T-helper 1 cell (primary cell): ENCODE measurements at places on chromosomes 11 and 22.
A peak's percentile ranks its signal among the peaks of the same experiment; 100 is the strongest.

DNA sequence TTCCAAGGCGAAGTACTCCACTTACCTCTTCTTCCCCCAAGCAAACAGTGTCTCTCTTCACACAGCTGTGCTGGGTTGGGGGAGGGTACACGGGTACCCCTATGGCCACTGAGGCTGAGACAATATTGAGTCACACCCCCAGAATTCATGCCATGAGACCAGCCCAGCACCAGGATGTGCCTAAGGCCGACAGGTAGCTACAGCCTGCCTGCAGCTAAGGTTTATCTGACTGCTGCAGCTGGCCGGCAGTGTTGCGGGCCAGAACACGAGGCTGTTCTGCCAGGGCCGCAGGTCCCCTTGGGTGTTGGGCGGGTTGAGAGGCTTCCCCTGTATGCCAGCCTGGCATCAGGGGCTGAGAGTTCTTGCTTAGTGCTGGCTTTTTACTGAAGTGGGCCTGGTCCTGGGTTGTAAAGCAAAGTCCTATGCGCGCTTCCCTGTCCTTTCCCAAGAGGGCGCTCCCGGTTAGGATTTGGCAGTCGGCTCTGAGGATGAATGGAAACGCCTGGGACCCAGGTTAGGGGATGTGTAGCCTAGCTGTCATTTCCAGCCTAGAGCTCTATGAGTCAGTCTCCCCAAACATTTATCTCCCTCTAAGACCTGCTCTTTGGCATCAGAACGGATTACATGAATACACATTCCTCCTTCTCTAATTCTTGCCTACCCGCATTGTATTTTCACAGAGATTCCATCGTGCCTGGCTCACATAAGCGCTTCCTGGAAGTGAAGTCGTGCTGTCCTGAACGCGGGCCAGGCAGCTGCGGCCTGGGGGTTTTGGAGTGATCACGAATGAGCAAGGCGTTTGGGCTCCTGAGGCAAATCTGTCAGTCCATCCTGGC, 7.1 kb downstream of the USP18 start:
- peak; percentile 50 for DNase-seq

- DNase-seq, result no peak
These were observed at the start of gene HEPHL1 for GRCh38 chr11:94020777-94021481. HEPHL1 (plus strand) TSS chr11:94021354; CDS start chr11:94021369, 15 bp downstream.

DNA sequence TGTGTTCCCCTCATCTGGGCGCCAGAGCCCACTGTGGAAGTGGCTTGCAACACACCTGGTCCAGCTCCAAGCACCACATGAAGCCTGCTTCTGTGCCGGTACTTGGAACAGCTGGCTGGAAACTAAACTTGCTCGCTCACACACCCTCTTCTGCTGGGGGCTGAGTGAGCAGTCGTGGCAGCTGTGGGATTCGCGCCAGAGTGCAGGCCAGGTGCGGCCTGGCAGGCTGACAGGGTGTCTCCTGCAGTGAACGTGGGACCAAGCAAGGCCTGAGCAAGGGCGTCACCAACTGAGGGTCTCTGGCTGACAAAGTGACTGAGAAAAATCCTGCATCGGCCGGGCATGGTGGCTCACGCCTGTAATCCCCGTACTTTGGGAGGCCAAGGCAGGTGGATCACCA, 15.2 kb downstream of the SMC1B start:
- DNase-seq, result no peak

DNA sequence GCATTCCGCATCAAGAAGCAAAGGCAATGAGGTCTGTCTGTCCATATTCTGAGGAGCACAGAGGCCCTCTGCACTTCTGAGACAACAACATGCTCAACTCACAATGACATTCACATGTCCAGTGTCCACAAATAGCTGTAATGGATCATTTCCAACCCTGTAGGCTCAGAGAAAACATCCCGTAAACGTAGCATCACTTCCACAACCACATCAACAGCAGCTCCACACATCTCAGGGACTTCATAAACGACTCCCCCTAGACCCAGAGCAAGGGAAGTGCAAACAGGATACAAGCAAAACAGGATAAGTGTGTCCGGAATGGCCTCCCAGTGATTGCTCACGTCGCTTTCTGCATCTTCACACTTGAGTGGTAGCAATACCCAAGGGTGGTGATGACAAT, 100.2 kb downstream of the SYN3 start:
- no peak for DNase-seq

- no peak for DNase-seq
These were observed 10.4 kb upstream of the ASPHD2 start for GRCh38 chr22:26418620-26419019.

DNA sequence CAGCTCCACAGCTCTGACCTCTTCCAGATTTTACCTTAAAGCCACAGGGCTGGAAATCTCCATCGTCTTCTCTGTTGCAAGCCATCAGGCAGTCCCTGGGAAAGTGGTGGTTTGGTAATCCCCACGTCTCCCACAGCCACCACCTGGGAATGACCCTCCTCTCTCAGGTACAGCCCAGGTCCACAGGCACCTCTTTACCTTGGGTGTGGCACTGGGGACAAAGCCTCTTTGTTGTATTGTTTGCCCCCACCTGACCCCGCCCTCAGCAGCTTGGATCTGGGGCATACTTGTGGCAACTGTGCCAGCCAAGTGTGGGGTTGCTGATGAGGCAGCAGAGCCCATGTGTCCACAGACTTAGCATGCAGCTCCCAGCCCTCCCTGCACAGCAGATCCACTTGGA, 77.6 kb downstream of the LRRC32 start:
- DNase-seq, result no peak

DNA sequence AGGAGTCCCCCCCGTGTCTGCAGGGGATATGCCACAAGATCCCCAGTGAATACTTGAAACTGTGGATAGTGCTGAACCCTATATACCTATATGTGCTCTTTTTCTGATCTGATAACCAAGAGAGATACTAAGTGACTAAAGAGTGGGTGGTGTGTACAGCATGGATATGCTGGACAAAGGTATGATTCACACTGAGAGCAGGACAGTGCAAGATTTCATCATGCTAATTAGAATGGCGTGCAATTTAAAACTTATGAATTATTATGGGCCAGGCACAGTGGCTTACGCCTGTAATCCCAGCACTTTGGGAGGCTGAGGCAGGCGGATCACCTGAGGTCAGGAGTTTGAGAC, 90.2 kb upstream of the ALKBH3 start:
- DNase-seq, result no peak

- no peak for DNase-seq
These were observed 498.9 kb downstream of the BRD1 start for GRCh38 chr22:49328630-49329405.

DNA sequence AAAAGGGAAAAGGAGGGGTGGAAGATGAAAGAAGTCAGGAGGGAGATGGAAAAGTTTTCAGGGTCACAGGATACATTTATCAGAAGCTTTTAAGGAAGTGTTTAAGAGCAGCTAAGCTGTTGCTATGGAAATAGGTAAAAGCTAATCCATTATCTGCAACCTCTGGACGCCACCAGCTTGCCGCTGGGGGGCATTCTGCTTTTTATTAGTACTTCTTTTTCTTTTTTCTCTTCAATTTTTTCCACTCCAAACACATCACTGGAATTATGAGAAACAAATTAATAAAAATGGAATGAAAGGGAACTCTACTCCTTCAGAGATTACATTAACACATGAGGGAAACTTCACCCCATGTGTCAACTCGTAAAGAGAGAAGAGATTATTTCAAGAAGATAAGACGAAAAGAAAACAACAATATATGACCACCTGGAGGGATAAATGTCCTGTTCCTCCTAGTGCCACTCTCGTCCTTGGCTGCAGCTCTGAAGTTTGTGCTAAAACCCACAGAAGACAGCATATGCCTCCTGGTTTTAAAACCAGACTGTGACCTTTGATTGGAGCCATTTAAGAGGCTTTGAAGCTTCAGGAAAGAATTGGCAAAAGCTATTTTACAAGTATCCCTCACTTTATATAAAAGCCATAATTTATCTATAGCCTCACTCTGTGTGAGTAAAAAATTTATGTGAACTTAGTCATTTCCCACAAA, 972.8 kb downstream of the OPCML start:
- DNase-seq, result no peak

DNA sequence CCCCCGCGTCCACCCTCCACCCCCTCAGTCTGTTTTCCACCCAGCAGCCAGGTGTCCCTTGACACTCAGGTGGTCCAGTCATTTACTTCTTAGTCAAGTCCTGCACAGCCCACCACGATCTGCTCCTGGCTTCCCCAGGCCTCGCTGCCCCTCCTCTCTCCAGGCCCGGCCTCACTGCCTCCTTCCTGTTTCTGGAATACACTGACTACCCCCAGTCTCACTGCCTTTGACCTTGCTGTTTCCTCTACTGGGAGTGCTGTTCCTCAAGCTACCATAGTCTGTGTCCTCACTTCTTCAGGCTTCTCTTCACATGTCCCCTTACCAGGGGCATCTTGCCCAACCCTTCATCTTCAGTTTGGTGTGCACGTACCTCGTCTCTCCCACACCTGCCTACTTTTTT, 7.4 kb downstream of the MCM5 start:
- no peak for DNase-seq

DNA sequence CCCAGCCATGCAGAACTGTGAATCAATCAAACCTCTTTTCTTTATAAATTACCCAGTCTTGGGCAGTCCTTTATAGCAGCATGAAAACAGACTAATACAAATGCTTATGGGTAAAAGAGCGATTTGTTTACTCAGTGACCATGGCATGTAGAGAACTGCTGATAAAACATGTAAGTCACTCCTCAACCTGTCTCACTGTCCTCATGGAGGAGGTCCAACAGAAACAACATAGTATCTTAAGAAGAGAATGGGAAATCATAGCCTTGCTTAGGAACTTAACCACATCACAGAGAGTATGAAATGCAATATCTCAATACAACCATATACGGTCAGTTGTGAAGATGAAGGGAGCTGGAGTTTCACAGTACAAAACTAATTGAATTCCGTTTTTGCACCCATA, 1734.0 kb upstream of the RAG2 start:
- no peak for DNase-seq

GRCh38 chr11:32311346-32312065, 123.8 kb downstream of the WT1 start:
- DNase-seq, result no peak

DNA sequence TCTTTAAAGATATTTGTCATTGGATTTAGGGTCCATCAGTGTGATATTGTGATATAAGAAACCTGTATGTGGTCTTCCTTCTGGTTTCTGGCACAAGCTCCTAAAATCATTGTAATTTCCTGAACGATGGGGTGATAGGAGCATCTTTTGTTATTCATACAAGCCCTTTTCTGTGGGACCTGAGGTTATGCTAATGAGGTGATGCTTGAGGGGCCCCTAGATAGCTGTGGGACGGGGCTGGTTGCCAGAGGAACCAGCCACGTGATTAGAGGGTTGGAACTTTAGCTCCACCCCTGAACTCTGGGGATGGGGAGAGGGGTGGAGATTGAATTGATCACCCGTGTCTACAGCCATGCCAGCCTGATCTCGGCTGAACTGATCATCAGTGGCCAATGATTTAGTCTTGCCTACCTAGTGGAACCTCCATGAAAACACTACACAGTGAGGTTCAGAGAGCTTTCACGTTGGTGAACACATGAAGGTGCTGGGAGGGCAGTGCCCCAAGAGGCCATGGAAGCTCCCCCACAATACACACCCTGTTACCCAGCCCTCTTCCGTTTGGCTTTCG, 62.8 kb downstream of the BCR start:
- DNase-seq, result peak; percentile 65

- DNase-seq, result no peak
These were observed 1.0 kb upstream of the RELA start for GRCh38 chr11:65663639-65664200.

- DNase-seq, result no peak
These were observed 34.1 kb downstream of the CHRDL2 start for GRCh38 chr11:74696939-74697675.
